ENCODE measurements at places on chromosomes 16 and 17.

DNA sequence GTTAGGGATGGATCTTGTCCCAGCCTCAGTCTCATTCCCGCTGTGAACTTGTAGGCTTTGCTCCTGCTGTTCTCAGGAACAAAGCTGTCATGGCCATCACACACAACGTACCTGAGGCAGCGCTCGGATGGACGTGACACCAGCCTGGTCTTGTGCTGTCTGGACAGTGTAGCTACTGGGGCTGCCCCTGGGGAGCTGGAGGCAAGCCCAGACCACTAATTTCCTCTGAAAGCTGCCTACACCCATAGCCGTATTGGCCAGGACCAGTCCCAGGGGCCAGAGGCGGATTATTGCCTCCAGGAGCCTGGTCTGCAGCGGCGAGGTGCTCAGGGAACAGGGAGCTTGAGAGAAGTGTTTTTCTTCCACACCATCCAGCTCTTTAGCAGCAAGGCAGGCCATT lies 11.7 kb downstream of the ZNHIT3 start:
- no peak for DNase-seq

DNA sequence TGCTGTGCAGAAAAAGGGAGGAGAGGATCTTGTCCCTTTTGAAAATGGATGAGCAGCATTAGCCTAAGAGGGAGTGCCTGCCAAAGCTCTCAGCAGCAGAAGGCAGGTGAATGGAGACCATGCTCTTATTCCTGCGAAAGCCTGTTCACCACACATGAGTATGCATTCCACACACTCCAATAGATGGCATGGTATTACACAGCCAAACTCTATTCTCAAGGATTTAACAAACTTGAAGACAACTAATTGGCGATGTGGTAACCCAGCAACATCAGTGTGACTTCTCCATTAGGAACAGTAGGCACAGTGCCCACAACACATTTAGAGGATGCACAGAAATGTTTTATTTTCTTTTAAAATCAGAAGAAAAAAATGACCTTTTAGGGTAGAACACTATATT lies 77.8 kb downstream of the CDH11 start:
- DNase-seq = no peak

DNA sequence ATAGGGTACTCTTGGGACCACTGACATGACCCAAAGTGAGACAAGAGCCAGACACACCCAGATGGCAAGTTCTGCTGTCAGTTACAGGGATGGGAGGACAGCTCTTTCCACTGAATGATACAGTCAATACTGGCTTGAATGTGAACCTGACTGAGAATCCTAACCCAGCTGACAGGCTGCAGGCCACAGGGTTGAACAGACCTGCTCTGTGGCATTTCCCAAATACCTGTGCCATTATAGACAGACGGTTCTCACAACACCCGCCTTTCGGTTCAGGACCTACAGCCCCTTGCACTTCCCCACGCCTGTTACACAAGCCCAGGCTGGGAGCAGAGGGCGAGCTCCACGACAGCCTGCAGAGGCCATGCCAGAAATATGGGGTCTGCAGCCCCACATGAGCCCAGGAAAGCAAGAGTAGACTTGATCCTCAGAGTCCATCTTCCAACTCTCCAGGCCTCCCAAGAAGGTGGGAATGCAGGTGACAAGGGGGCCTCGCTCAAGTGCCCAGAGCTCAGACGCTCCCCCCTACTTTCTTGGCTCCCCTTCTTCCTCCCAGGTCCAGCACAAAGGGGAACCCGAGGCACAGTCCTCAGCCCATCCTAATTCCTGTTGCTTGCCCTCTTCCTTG lies 314.3 kb downstream of the SOX9 start:
- DNase-seq = no peak

- DNase-seq = no peak
Observed at GRCh38 chr16:75576384-75576811, 10.2 kb downstream of the GABARAPL2 start.

GRCh38 chr16:12254566-12254965 lies 278.0 kb downstream of the SNX29 start:
- no peak for DNase-seq

- DNase-seq = no peak
Observed at GRCh38 chr17:79618383-79619067, 7.7 kb upstream of the RBFOX3 start.

DNA sequence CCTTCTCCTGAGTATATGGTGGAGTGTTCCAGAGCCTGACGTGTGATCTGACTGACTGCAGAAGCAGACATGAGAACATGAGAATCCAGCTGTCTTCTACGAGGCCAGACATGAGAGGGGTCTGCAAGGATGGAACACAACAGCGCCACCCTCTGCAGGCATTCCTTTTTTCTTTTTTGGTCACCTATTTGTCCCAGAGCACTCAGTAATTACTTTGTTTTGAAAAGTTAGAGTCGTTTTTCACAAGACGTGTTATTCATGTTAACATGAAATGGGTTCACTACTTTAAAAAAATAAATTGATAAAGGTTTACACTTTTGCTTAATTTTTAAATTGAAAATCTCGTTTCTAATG lies 43.8 kb upstream of the ATP2A3 start:
- no peak for DNase-seq

GRCh38 chr16:86823125-86823524 lies 244.8 kb downstream of the FOXL1 start:
- DNase-seq = no peak

- no peak for DNase-seq
Observed at GRCh38 chr16:67260426-67261063, 11.8 kb downstream of the SLC9A5 start.

- DNase-seq = peak; percentile 36
Observed at GRCh38 chr17:44209786-44210341, 9.6 kb downstream of the UBTF start.

DNA sequence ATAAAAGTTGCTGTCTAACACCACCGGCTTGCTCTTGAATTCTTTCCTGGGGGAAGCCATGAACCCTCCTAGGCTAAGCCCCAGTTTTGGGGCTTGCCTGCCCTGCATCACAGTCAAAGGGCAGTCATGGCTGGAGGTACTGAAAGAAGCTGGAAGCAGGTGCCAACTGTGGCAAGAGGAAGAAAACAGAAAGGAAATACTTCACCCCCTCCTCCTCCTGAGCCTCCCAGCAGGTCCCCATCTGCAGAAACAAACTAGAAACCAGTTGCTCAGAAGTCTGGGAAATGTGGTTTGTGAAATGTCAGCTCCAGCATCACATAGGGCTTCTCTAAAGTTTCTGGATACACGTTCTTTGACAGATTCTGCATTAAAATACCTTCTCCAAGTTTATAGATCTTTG lies 150.0 kb upstream of the PSMD7 start:
- no peak for DNase-seq

All from stimulated activated CD4-positive, alpha-beta T cell treated with anti-CD3 and anti-CD28 coated beads, Interleukin-2, amount 100 ng/mL, for 48 hours (primary cell).